ENCODE measurements at places on chromosomes 2 and 18.

GRCh38 chr18:58540381-58540943 is 88.4 kb downstream of the ALPK2 start:
- no peak for DNase-seq

DNA sequence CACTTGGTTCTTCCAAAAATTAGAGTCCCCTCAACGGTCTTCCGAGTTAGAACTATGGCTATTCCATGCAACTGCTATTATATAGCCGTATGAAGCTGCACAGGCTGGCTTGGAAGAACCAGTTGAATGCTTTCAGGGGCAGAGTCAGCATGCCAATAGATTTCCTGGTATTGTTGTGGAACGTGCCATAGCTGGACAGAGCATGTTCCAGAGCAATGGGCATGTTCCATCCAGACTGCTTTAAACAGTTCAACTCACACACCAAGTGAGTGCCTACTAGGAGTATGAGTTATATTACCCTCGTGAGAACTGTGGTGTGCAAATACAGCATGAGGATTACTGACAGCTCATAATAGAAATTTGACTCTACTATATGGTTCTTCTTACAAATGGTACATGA is 682.0 kb downstream of the SATB2 start:
- no peak for DNase-seq

DNA sequence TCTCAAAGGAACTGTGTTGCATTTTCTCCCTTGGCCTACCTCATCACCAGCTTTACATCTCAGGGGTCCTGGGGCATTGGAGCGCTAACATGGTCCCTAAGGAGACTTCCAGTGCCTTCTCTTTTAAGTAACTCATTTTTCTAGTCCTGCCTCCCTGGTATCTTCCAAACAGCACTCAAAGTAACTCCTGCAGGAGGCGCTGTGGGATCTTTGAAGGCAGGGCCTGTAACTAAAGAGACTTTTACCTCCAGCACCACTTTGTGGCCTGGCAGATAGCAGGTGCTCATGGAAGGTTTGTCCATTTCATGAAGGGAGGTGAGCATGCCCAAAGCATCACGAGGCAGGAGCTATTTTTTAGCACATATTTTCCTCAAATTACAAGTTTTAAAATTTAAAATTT is 411.0 kb upstream of the GYPC start:
- no peak for DNase-seq

DNA sequence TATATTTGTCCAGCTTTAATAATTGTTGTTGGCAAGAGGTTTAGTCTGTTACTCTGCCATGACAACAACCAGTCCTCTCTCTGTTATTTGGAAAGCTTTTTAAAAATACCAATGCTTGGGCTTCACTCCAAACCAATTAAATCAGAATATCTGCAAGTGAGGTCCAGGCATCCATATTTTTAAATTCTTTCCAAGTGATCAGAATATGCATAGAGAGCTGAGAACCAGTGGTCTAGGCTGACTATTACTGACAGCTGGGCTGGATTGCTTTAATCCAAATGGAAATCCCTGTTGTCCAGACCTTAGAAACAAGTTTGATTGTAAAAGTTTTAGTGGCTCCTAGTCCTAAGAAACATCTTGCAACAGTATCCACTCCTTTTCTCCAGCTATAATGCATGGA is 1059.7 kb upstream of the ACVR2A start:
- no peak for DNase-seq

GRCh38 chr2:146623771-146624170 is 1221.1 kb upstream of the ACVR2A start:
- DNase-seq = no peak

DNA sequence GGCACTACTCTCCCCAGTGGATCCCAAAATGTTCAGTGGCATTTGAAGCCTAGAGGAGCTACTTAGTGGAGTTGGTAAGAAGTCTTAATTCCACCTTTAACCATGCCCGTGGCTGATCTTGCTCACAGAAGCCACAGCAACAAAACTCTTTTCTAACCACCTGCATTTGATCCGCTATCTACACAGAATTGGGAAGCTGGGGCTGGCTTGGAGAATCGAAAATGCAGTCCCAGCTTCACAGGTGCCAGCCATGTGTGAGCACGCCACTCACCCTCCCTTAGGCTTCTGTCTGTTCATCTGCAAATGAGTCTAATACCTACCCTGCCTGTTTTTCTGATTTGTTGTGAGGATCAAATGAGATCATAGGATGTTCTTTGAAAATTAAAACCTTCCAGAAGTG is 182.6 kb downstream of the BCL11A start:
- DNase-seq = no peak

GRCh38 chr2:15145046-15145817 is 415.9 kb downstream of the NBAS start:
- DNase-seq = no peak

DNA sequence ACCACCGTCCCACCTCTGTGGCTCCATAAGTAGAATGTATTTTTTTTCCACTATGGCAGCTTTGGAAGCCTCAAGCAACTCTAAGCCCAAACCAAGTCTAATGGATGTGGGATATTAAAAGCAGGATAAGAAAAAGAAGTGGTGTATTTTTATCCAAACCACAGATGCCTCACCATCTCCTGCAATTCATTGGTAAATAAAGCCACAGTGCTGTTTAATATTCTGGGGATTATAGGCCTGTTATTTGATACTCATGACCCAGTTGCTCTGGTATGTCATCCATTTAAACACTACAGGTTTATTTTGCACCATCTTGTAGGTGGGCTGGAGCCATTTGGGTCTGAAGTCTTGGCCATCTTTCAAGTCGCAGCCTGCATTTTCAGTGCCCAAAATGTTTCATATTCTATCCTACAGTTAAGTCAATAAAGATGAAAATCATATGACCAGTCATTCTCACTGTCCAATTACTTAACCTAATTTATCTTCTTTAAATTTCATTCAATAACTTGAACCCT is 279.5 kb upstream of the EPHA4 start:
- DNase-seq = no peak

GRCh38 chr2:22499082-22499839 is 885.7 kb upstream of the KLHL29 start:
- DNase-seq = peak; percentile 25

GRCh38 chr2:79200762-79201161 is 41.2 kb upstream of the REG3A start:
- DNase-seq = no peak

GRCh38 chr18:59005262-59005661 is 134.4 kb upstream of the SEC11C start:
- no peak for DNase-seq

DNA sequence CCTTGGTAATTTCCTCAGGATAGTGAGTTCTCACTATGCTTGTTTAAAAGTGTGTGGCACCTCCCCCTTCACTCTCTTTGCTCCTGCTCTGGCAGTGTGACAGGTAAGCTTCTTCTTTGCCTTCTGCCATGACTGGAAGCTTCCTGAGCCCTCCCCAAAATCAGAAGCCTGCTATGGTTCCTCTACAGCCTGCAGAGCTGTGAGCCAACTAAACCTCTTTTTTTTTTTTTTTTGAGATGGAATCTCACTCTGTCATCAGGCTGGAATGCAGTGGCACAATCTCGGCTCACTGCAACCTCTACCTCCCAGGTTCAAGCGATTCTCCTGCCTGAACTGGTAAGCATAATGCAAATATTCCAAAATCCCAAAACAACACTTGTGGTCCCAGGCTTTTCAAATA is 80.0 kb downstream of the SOWAHC start:
- DNase-seq = no peak

GRCh38 chr18:11249391-11249790 is 100.0 kb upstream of the PIEZO2 start:
- DNase-seq = no peak

DNA sequence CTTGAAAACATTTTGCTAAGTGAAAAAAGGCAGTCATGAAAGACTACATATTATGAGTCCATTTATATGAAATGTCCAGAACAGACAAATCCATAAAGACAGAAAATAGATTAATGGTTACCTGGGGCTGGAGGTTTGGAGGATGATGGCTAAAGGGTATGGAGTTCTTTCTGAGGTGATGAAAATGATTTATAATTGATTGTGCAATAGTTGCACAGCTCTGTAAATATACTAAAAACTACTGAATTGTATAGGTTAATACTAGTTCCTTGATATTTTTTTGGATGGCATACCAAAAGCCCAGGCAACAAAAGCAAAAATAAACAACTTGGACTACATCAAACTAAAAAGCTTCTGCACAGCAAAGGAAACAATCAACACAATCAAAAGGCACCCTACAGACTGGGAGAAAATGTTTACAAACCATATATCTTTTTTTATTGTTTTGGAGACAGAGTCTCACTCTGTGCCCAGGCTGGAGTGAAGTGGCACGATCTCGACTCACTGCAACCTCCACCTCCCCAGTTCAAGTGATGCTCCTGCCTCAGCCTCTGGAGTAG is 21.5 kb downstream of the SOS1 start:
- DNase-seq = no peak

DNA sequence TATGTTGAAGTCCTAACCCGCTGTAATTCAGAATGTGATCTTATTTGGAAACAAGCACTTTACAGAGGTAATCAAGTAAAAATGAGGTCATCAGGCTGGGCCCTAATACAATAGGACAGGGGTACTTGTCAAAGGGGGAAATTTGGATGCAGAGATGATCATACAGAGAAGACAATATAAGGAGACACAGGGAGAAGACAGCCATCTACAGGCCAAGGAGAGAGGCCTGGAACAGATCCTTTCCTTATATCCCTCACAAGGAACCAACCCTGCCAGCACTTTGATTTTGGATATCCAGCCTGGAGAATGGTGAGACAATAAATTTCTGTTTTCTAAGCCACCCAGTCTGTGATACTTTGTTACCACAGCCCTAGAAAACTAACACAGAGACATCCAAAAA is 104.3 kb downstream of the METTL4 start:
- DNase-seq = no peak

GRCh38 chr18:35376742-35377695 is at the start of gene ZNF396:
Gene ZNF396 (minus strand): TSS chr18:35377337. CDS start chr18:35374292, 3,045 bp downstream.
- DNase-seq = no peak

GRCh38 chr2:230958820-230959756 is 34.0 kb upstream of the GPR55 start:
- DNase-seq = no peak

DNA sequence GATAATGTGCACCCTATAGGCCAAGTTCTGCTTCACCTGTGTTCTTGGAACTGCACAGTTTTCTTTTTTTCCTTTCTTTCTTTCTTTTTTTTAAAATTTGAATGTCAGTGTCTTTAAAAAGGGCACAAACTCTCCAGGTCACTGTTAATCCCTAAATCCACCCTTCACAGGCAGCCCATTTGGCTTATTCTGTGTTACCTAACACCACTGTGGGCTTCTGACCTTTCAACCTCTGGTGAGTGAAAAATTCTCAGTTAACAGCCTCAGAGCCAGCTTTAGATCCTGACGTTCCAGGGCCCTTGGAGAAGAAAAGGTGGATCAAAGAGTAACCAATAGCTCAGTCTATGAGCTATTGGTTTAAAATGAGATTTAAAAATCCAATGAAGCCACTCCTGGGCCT is 6.8 kb upstream of the CETN1 start:
- no peak for DNase-seq

GRCh38 chr2:37322368-37322767 is 2.3 kb downstream of the PRKD3 start:
- peak; percentile 62 for DNase-seq

- DNase-seq = no peak
Measured at GRCh38 chr2:73373344-73373743, 12.3 kb upstream of the ALMS1 start.

GRCh38 chr2:32926708-32927084 is 20.1 kb upstream of the LTBP1 start:
- no peak for DNase-seq

DNA sequence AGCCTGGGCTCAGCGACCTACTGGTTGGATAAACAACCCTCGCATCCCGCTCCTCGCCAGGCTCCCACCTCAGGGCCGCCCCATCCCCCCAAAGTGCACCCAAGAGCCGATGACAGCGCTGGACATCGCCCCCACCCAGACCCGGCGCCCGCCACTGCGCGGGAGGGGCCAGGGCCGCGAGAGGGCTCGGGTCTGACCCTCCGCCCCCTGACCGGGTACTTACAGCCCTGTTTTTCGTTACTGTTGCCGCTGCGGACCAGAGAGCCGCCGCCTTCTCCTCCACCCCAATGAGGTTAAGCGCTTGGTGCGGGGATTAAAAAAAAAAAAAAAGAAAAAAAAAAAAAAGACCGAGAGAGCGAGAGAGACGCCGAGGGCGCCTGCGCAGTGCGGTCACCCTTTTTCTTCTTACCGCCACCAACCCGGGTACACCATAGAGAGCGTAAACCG is at the start of gene CLASP1:
CLASP1 (minus strand) TSS at position 314 of the 447 bp plus-strand sequence. CDS start 43,567 bp downstream, outside the sequence.
- DNase-seq = no peak

All from NCI-H524 treated with DMSO at 0.1 percent for 48 hours (cell line).